Activated naive CD8-positive, alpha-beta T cell treated with anti-CD3 and anti-CD28 coated beads, Interleukin-2, amount 10 ng/mL, durations not matched to agents 7 days and 5 days (primary cell): ENCODE measurements at places on chromosomes 6 and 20. TPM values are rescaled to one million over a fixed set of nuclear protein-coding genes. Genes with fewer than 3 reads are reported as not detected.

GRCh38 chr6:112214739-112215269 lies 39.6 kb downstream of the LAMA4 start:
- no peaks in the 10 kb centered on the region for H3K4me1 ChIP-seq
- peaks cover 66% of the 10 kb centered on the region for H3K27me3 ChIP-seq
- no peak overlapping the region for H3K27ac ChIP-seq
- H3K36me3 ChIP-seq = peaks cover 1% of the 10 kb centered on the region

GRCh38 chr6:144659202-144660182 lies 374.4 kb downstream of the UTRN start:
- H3K4me3 ChIP-seq = peak overlapping the region; percentile 31
- peaks cover 15% of the 10 kb centered on the region for H3K4me1 ChIP-seq
- DNase-seq = peak; percentile 31
- H3K27ac ChIP-seq = peak overlapping the region; percentile 73

GRCh38 chr6:85569323-85569722 lies 24.3 kb downstream of the SNX14 start:
- H3K4me3 ChIP-seq = no peak overlapping the region
- no peak for DNase-seq
- no peaks in the 10 kb centered on the region for H3K27me3 ChIP-seq
- H3K27ac ChIP-seq = no peak overlapping the region

Gene C20orf204
- 9.8 TPM for total RNA-seq

GRCh38 chr6:137224799-137225198 lies 5.6 kb upstream of the IFNGR1 start:
- peak overlapping the region; percentile 41 for H3K4me3 ChIP-seq
- H3K27ac ChIP-seq = peak overlapping the region; percentile 67
- peaks cover 40% of the 10 kb centered on the region for H3K4me1 ChIP-seq
- H3K36me3 ChIP-seq = no peaks in the 10 kb centered on the region
- H3K27me3 ChIP-seq = peaks cover 10% of the 10 kb centered on the region

DNA sequence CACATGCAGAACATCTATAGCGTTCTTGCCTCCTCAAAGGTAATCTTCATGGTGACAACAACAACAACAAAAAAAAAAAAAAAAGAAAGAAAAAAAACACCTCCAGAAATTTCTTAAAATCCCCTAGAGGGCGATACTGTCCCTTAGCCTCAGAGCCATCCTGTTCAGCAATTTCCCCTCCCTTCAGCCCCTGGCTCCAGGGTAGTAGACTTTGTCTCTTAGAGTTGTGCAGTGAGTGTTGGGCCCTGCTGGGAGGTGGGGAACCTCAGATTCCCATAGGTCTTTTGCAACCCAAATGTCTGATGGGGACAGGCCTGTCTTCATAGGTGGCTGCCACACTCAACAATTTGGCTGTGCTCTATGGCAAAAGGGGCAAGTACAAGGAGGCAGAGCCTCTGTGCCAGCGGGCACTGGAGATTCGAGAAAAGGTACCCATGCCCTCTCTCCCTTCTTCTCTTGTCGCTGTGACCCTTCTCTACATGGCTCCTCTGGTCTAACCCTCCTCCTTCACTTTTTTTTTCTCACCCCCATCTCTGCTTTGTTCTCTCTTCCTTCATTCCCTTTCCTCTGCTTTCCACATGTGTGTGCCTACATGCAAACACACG lies 6.0 kb upstream of the PTK7 start:
- DNase-seq = no peak
- H3K4me1 ChIP-seq = peaks cover 4% of the 10 kb centered on the region
- no peak overlapping the region for H3K4me3 ChIP-seq
- H3K27me3 ChIP-seq = peaks cover 2% of the 10 kb centered on the region
- H3K36me3 ChIP-seq = no peaks in the 10 kb centered on the region
- peak overlapping the region; percentile 54 for H3K27ac ChIP-seq

- H3K27me3 ChIP-seq = no peaks in the 10 kb centered on the region
- no peak for DNase-seq
- no peak overlapping the region for H3K4me3 ChIP-seq
- H3K36me3 ChIP-seq = no peaks in the 10 kb centered on the region
- no peaks in the 10 kb centered on the region for H3K4me1 ChIP-seq
- H3K27ac ChIP-seq = no peak overlapping the region
These were observed 102.0 kb downstream of the ADAT2 start for GRCh38 chr6:143348531-143348930.

DNA sequence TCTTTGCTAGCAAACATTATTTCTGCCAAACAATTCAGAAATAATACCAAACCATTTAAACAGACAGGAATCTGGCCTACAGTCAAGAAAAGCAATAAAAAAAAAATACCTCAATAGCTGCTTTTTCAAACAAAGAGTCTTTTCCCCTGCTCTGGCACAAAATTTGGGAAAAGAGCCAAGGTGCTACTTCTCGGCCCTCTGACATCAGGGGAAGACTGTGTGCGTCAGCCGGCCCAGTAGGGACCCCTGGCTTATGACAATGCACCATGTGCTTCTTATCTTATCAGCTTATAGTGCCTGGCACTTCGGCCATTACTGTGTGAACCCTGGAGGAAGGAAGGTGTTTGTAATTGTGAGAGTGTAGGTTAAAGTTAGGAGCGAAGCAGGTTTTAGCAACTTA lies 89.4 kb downstream of the PDE10A start:
- no peaks in the 10 kb centered on the region for H3K36me3 ChIP-seq
- H3K4me3 ChIP-seq = no peak overlapping the region
- H3K4me1 ChIP-seq = no peaks in the 10 kb centered on the region
- no peaks in the 10 kb centered on the region for H3K27me3 ChIP-seq
- DNase-seq = no peak
- no peak overlapping the region for H3K27ac ChIP-seq

Gene EYS
- total RNA-seq = not detected

DNA sequence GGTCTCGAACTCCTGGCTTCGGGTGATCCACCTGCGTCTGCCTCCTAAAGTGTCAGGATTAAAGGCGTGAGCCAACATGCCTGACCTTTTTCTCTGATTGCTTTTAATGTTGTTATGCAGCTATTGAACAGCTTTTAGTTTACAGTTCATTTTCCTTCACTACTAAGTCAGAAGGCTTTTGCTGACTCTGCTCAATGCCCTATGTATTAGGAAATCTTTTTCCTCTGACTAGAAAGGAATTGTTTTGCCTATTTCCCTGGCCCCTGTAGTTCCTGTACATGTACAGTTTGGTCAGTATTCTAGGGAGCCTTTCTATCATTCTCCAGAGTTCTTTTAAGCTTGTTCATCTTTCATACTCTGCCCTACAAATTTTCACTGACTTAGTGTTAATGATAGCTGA lies 280.2 kb downstream of the CDKAL1 start:
- no peak for DNase-seq
- no peaks in the 10 kb centered on the region for H3K27me3 ChIP-seq
- peaks cover 14% of the 10 kb centered on the region for H3K36me3 ChIP-seq
- no peaks in the 10 kb centered on the region for H3K4me1 ChIP-seq
- no peak overlapping the region for H3K4me3 ChIP-seq

Gene FAM50B
- 11.2 TPM for total RNA-seq

DNA sequence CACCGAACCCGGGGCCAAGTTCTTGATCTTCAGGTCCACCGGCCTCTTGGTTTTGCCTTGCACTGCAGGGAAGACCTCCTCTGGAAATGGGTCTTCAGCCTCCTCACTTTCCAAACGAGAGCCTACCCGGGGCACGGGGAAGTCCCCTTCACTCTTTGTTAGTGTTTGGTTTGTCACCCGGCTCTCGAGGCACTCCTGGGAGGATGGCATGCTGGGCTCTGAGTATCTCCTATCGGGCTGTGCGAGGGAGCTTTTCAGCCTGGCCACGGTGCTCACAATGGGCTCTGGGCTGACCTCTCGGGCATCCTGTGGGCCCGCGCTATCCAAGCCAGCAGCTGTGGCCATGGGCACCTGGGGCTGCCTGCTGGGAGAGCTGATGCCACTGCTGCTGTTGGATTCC lies 8.1 kb downstream of the TAGAP start:
- H3K27ac ChIP-seq = peak overlapping the region; percentile 51
- H3K4me3 ChIP-seq = no peak overlapping the region
- no peak for DNase-seq
- peaks cover 40% of the 10 kb centered on the region for H3K4me1 ChIP-seq

GRCh38 chr6:140921366-140922226 lies 1211.1 kb upstream of the GJE1 start:
- DNase-seq = no peak
- no peak overlapping the region for H3K4me3 ChIP-seq
- H3K4me1 ChIP-seq = no peaks in the 10 kb centered on the region
- no peaks in the 10 kb centered on the region for H3K36me3 ChIP-seq

GRCh38 chr20:8385247-8385646 lies 253.2 kb downstream of the PLCB1 start:
- H3K27me3 ChIP-seq = no peaks in the 10 kb centered on the region
- DNase-seq = no peak
- H3K36me3 ChIP-seq = no peaks in the 10 kb centered on the region
- no peaks in the 10 kb centered on the region for H3K4me1 ChIP-seq

DNA sequence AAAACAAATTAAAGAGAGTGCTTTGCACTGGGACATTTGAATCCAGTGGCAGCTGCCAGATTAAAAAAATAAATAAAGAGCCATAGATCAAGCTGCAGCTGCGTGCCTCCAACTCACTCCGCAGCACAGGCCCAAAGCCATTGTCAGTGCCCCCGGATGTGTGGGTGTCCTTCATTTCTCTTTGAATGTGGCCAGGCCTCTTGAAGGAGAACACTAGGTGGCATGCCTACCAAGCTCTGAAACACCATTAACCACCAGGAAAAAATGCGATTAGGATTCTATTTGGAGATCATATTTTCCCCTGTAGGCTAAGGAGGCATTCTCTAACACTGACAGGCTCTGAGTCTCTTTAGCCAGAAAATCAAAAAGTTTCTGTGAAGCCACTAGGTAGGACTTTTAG lies 549.8 kb downstream of the PRKN start:
- no peaks in the 10 kb centered on the region for H3K36me3 ChIP-seq
- no peaks in the 10 kb centered on the region for H3K27me3 ChIP-seq
- no peak for DNase-seq
- H3K4me1 ChIP-seq = peaks cover 2% of the 10 kb centered on the region

DNA sequence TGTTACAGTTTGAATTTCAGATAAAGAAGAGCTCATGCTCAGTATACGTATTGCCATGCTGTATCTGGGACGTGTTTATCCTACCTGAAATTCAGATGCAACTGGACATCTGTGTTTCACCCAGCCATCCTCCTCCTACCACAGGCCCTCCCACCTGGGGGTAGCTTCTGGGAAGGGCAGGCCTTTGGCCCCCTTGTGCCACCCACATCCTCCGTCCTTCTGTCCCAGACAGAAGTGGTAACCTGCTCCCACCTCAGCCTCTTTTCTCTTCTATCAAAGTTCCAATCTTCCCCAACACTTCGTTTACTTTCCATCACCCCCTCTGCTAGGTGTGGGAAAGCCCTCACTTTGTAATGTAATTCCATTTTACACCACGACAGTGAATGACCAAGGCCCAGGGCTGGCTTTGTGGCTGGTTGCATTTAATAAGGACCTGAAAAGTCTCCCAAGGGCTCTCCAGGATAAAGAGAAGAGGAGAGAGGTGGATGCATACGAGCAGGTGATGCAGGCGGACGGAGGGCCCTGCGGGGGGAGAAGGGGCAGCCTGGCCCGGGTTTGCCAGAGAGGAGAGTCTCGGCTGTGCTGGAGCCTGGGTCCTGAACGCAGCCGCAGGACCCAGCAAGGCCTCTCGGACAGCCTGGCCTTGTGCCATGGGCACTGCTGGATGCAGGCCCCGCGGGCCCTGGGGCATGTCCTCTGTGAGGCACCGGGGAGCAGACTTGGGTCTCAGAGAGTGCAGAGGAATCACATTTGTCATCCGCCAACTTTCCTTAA lies 98.4 kb downstream of the PSMB1 start:
- DNase-seq = no peak
- H3K27ac ChIP-seq = no peak overlapping the region
- H3K36me3 ChIP-seq = no peaks in the 10 kb centered on the region
- no peaks in the 10 kb centered on the region for H3K27me3 ChIP-seq
- peaks cover 8% of the 10 kb centered on the region for H3K4me1 ChIP-seq

Gene IRAK1BP1
- 3.0 TPM for total RNA-seq

- no peak for DNase-seq
- H3K4me3 ChIP-seq = no peak overlapping the region
- no peak overlapping the region for H3K27ac ChIP-seq
- peaks cover 9% of the 10 kb centered on the region for H3K4me1 ChIP-seq
These were observed 13.9 kb downstream of the NR2E1 start for GRCh38 chr6:108179741-108180140.

DNA sequence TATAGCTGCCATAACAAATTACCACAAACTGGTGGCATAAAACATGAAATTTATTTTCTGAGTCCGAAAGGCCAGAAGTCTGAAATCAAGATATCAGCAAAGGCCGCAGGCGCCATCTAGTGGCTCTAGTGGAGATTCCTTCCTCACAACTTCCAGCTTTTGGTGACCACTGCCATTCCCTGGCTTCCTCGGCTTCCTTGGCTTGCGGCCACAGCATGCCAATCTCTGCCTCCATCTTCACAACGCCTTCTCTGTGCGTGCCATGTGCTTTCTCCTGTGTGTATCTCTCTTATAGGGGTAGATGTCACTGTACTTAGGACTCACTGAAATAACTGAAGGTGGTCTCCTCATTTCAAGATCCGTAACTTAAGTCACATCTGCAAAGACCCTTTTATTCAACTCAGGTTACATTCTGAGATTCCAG lies 5.4 kb upstream of the PLAGL1 start:
- peak; percentile 59 for DNase-seq
- H3K27ac ChIP-seq = no peak overlapping the region
- H3K36me3 ChIP-seq = peaks cover 2% of the 10 kb centered on the region

DNA sequence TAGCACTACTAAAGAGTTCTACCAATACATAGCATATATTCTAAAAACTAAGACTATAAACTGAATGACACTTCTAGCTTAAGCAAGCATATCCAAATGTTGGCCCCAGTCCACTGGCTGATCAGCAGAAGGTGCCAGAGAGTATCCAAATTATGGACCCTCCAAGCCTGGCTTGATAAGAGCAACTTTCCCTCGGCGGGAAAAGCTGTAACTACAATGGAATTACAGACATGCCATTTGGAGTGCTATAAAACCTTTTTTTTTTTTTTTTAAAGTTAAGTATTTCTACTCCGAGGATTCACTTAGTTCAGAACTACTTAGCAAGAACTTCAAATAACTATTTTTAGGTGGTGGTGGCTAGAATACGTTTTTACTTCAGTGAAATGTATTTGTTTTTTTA lies 94.6 kb downstream of the EPB41L2 start:
- peaks cover under 1% of the 10 kb centered on the region for H3K36me3 ChIP-seq
- H3K4me3 ChIP-seq = no peak overlapping the region

DNA sequence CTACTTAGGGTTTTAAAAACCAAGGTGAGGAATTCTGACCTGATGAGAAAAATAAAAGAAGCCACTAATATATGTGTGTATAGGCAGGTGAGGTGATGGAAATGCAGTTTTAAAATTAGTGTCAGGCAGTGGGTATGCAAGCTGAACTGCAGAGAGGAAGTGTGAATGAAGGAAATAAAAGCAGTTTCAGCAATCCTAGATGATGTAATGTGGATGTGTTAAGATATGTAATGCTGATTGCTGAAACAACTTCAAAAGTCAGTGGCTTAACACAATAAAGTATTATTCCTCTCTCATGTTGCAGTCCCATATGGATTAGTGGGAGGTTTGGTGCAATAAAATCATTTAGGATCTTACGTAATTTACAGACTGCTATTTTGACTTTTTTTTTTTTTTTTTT lies 119.9 kb upstream of the ASCC3 start:
- H3K27ac ChIP-seq = no peak overlapping the region
- no peaks in the 10 kb centered on the region for H3K4me1 ChIP-seq
- peaks cover 2% of the 10 kb centered on the region for H3K27me3 ChIP-seq
- DNase-seq = no peak

Gene SRXN1
- total RNA-seq = 11.7 TPM
